M059J (cell line): ENCODE measurements at places on chromosomes 1 and 21.

DNA sequence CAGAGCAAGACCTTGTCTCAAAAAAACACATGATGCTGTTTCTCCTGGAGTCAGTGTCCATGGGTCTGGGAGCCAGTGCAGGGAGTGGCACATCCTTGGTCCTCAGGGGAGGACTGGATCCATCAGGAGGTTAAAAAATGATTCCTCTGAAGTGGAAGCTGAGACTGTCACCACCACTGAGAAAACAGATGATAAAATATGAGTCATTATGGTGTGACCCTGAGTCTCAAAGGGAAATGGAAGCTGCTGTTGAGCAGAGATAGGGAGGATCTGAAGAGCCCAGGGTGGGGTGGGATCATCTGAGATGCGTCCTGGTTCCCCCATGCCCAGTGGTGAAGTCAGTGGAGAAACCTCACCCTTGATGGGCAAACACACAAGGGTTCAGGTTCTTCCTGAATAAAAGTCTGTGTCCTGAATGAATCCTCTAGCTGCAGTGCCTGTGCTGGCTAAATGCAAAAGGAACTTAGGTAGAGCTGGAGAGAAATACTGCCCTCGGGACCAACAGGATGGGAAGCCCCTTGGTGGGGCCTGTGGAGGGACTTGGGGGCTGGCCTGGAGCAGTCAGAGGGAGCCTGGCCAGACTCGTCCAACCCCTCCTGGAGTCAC lies 61.6 kb upstream of the TENT5B start:
- DNase-seq: peak; percentile 48

DNA sequence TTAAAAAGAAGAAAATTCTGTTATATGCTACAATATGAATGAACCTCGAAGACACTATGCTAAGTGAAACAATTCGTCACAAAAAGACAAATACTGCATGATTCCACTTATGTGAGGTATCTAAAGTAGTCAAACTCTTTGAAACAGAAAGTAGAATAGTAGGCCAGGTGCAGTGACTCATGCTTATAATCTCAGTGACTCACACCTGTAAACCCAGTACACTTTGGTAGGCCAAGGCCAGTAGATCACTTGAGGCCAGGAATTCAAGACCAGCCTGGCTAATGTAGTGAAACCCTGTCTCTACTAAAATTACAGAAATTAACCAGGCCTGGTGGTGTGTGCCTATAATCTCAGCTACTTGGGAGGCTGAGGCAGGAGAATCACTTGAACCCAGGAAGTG lies 25.7 kb downstream of the EPHA10 start:
- DNase-seq: peak; percentile 78

GRCh38 chr1:68791800-68792199 lies 294.9 kb upstream of the DEPDC1 start:
- DNase-seq: no peak

DNA sequence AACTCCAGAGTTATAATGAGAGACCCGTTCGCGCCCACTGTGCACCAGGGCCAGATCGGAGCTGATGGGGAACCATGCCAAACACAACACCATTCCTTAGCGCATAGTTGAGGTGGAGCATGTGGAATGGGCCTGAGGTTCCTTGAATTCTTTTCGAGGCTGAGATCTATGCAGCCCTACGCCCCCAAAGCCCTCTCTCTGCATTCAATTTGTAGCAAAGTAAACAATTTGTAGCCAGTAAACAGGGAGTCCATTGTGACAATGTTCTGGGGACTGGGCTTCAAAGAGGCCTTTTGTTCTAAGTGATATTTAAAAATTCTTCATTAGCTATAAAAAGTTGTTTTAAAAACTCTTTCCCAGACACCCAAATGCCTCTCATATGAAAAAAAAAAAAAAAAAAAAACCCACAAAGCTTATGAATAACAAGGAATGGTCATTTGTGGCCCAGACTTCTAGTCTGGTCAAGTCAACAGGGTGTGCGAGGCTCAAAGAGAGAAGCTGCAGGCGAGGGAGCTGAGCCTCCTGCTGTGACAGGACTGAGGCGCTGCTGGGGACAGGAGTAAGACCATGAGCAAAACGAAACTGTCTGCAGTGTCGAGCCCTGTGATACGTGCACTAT lies 30.6 kb upstream of the KCNE2 start:
- peak; percentile 72 for DNase-seq

DNA sequence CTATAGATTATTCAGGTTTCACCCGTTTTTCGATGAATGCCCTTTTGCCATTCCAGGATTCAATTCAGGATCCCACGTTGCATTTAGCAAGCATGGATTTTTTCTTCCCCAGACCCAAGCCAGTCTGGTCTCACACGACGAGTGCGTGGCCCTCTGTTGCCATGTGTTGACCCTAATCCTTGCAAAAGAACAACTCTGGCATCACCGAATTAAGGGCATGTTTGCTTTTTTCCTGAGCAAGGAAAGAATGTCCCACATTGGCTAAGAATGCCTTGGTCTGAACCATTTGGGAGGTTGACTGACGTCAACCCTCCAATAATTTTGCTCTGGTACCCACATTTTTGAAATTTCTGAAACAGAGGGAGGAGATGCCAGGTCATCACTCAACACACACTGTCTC lies 153.0 kb upstream of the WNT4 start:
- no peak for DNase-seq
